Lower lobe of right lung (tissue), 2 donors: ENCODE measurements at places on chromosomes 6 and 20.
A peak's percentile ranks its signal among the peaks of the same experiment; 100 is the strongest.

GRCh38 chr20:42083280-42083679, 465.1 kb upstream of the CHD6 start:
- no peaks in the 10 kb centered on the region for H3K27me3 ChIP-seq
- H3K36me3 ChIP-seq, result no peaks in the 10 kb centered on the region
- DNase-seq, result no peak
- H3K27ac ChIP-seq, result no peak overlapping the region
- no peak overlapping the region for H3K4me3 ChIP-seq
- no peaks in the 10 kb centered on the region for H3K4me1 ChIP-seq

DNA sequence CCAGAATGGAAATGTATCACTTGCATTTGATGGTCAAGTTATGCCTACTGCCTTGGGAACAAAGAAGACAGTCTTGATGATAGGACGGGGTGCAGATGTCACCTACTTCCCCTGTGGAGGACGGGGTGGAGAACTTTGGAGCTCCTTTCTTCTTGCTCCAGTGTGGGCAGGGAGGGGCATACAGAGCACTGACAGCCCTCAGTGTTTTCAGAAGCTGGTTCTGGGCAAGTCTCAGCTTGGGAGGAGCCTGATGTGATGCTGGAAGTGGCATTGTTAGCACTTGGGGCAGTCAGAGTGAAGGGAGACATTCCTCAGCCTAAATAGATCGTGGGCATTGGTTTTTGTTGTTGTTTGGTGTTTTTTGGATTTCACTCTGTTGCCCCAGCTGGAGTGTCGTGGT, 59.7 kb downstream of the SYNJ2 start:
- no peaks in the 10 kb centered on the region for H3K27me3 ChIP-seq
- no peak overlapping the region for H3K27ac ChIP-seq
- no peaks in the 10 kb centered on the region for H3K36me3 ChIP-seq
- DNase-seq, result peak; percentile 2
- H3K4me3 ChIP-seq, result no peak overlapping the region

GRCh38 chr6:161458201-161458951, 184.5 kb upstream of the AGPAT4 start:
- no peak overlapping the region for H3K4me3 ChIP-seq
- DNase-seq, result no peak
- H3K36me3 ChIP-seq, result no peaks in the 10 kb centered on the region
- no peaks in the 10 kb centered on the region for H3K27me3 ChIP-seq
- no peak overlapping the region for H3K27ac ChIP-seq
- no peaks in the 10 kb centered on the region for H3K4me1 ChIP-seq

GRCh38 chr6:137518386-137518983, 24.3 kb upstream of the OLIG3 start:
- peaks cover 59% of the 10 kb centered on the region for H3K27me3 ChIP-seq
- no peak overlapping the region for H3K4me3 ChIP-seq
- no peaks in the 10 kb centered on the region for H3K4me1 ChIP-seq
- DNase-seq, result no peak

- DNase-seq, result no peak
- H3K27ac ChIP-seq, result no peak overlapping the region
- H3K27me3 ChIP-seq, result no peaks in the 10 kb centered on the region
- H3K36me3 ChIP-seq, result no peaks in the 10 kb centered on the region
- no peaks in the 10 kb centered on the region for H3K4me1 ChIP-seq
Measured at GRCh38 chr6:168599118-168599494, 158.1 kb downstream of the SMOC2 start.

- H3K4me1 ChIP-seq, result no peaks in the 10 kb centered on the region
- no peaks in the 10 kb centered on the region for H3K27me3 ChIP-seq
- H3K36me3 ChIP-seq, result no peaks in the 10 kb centered on the region
- DNase-seq, result no peak
- no peak overlapping the region for H3K27ac ChIP-seq
Measured at GRCh38 chr20:57214427-57214826, 52.0 kb downstream of the BMP7 start.

DNA sequence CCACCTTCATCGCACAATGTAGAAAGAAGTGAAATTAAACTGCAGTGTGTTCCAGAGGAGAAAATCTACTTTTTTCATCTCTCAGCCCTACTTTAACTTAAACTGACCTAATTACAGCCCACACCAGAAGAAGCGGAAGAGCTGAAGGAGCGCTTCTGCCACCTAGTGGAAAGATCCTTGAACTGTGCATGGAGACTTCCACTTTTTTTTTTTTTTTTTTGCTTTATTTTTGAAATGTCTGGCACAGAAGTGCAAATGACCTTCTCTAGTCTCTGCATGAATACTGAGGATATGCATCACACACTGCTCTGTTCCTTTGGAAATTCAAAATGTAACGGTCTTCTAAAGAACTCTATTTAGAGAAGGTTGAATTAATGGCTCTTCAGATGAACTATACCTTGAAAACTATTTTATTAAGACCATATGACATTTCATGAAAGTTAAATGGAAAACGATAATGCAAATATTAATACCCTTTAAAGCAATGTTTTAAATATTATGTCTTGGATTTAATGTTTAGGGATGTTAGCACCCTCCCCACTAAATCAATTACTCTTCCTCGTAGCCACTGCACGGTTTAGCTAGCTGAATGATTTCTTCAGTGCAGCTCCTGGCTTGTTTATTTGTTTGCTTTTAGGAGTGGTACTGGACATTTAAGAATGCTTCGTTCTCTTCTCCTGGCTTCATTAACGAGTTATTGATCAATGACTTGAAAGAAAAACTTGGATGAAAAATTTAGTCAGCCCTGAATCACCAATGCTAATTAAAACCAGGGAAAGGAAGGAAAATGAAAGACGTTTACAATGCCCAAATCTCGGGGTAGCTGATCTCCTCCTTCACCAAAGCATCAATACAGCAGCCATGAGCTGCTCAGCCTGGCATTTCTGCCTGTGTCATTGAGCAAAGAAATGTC, 569.6 kb upstream of the GJE1 start:
- DNase-seq, result no peak
- H3K4me3 ChIP-seq, result peak overlapping the region; percentile 39
- H3K4me1 ChIP-seq, result peaks cover 7% of the 10 kb centered on the region
- no peaks in the 10 kb centered on the region for H3K27me3 ChIP-seq

- H3K4me3 ChIP-seq, result no peak overlapping the region
- DNase-seq, result no peak
- no peaks in the 10 kb centered on the region for H3K36me3 ChIP-seq
- H3K27me3 ChIP-seq, result no peaks in the 10 kb centered on the region
- H3K4me1 ChIP-seq, result peaks cover 12% of the 10 kb centered on the region
- H3K27ac ChIP-seq, result no peak overlapping the region
Measured at GRCh38 chr6:12891595-12891994, 175.0 kb downstream of the PHACTR1 start.

- H3K4me1 ChIP-seq, result peaks cover 13% of the 10 kb centered on the region
- no peak overlapping the region for H3K4me3 ChIP-seq
- H3K27me3 ChIP-seq, result no peaks in the 10 kb centered on the region
- H3K36me3 ChIP-seq, result peaks cover 13% of the 10 kb centered on the region
- no peak overlapping the region for H3K27ac ChIP-seq
Measured at GRCh38 chr20:3758566-3758965, 9.0 kb downstream of the ADISSP start.

- DNase-seq, result no peak
- no peak overlapping the region for H3K27ac ChIP-seq
- H3K4me1 ChIP-seq, result no peaks in the 10 kb centered on the region
- no peaks in the 10 kb centered on the region for H3K27me3 ChIP-seq
- no peaks in the 10 kb centered on the region for H3K36me3 ChIP-seq
Measured at GRCh38 chr20:15528391-15529111, 1044.7 kb downstream of the KIF16B start.

GRCh38 chr6:72631480-72631879, 9.6 kb downstream of the KCNQ5 start:
- H3K4me3 ChIP-seq, result no peak overlapping the region
- no peaks in the 10 kb centered on the region for H3K4me1 ChIP-seq
- no peaks in the 10 kb centered on the region for H3K36me3 ChIP-seq
- no peaks in the 10 kb centered on the region for H3K27me3 ChIP-seq
- no peak overlapping the region for H3K27ac ChIP-seq

DNA sequence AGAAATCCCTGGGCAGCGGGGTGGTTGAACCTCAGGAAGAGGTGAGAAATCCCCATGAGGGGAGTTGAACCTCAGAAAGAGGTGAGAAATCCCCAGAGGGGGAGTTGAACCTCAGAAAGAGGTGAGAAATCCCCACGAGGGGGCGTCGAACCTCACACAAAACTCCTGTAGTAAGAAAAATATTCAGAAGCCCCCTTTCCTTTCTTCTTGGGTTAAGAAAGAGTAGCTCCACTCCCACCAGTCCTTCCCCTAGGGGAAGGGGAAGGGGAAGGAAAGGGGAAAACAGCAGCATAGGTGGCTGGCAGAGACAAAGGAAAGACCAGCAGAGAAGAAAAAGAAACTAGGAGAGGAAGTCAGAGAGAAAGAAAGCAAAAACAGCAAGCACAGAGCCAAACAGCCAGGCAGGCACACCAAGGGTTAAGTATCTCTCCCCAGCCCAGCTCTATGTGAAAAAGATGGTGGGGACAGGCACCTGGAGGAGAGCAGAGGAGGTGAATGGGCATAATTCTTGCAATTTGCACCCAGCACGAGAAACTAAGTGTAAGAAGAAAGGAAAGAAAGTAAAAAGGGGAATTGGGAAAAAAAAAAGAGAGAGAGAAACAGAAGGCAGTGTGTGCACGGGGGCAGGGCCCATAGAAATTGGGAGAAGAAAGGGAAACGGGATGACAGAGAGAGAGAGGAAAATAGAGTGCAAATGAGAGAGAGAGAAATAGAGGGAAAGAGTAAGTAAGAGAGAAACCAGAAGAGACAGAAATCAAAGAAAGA, 88.2 kb downstream of the PLG start:
- H3K27me3 ChIP-seq, result no peaks in the 10 kb centered on the region
- H3K4me3 ChIP-seq, result no peak overlapping the region
- no peaks in the 10 kb centered on the region for H3K4me1 ChIP-seq
- H3K27ac ChIP-seq, result no peak overlapping the region

DNA sequence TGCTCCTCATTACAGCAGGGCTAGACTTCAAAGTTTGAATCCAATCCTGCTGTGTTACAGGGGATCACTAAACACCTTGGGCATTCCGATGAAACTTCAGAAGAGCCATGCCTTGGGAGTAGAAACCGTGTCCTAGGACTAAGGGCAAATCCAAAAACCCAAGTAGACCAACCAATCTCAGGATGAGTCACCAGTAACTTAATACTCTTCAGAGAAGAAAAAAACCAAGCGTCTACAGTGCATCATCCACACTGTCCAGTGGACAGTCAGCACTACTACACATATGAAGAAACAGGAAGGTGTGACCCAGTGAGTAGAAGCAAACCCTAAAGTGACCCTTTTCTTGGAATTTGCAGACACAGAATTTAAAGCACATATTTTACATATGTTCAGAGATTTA, 39.5 kb upstream of the VAPB start:
- no peaks in the 10 kb centered on the region for H3K4me1 ChIP-seq
- no peaks in the 10 kb centered on the region for H3K27me3 ChIP-seq
- H3K36me3 ChIP-seq, result peaks cover 49% of the 10 kb centered on the region
- no peak for DNase-seq
- no peak overlapping the region for H3K27ac ChIP-seq
- H3K4me3 ChIP-seq, result no peak overlapping the region

DNA sequence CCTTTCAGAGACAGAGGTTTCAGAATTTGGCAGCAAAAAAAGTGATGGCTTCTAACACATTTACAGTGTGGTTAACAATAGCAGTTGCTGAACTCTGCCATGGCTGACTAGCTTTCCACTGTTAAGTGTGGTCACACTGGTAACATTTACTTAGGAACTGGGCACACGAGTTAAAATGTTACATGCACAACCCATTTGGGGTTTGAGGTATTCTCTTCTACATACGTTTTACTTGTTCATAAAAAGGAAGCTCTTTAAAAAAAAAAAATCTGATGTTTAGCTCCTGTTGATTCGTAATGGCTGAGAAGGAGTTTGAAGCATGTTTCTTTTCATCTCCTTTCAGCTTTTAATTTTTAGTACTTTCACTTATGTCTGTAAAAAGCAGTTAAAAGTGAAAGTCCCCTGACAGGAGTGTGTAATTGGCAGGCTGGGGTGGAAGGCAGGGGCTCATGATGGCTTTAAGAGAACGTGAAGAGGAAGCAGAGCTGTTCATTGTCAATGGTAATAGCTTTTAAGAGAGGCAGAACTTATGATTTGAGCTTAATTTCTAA, 245.9 kb downstream of the FARS2 start:
- H3K4me1 ChIP-seq, result no peaks in the 10 kb centered on the region
- no peak for DNase-seq
- no peak overlapping the region for H3K27ac ChIP-seq
- no peaks in the 10 kb centered on the region for H3K36me3 ChIP-seq
- H3K27me3 ChIP-seq, result no peaks in the 10 kb centered on the region

GRCh38 chr6:161394437-161394836, 120.6 kb upstream of the AGPAT4 start:
- H3K4me3 ChIP-seq, result no peak overlapping the region
- H3K4me1 ChIP-seq, result no peaks in the 10 kb centered on the region
- H3K36me3 ChIP-seq, result no peaks in the 10 kb centered on the region
- H3K27me3 ChIP-seq, result no peaks in the 10 kb centered on the region

GRCh38 chr6:149081281-149081680, 236.2 kb upstream of the TAB2 start:
- H3K4me1 ChIP-seq, result peaks cover 19% of the 10 kb centered on the region
- peak overlapping the region; percentile 2 for H3K27ac ChIP-seq
- no peaks in the 10 kb centered on the region for H3K36me3 ChIP-seq
- no peaks in the 10 kb centered on the region for H3K27me3 ChIP-seq
- no peak overlapping the region for H3K4me3 ChIP-seq

DNA sequence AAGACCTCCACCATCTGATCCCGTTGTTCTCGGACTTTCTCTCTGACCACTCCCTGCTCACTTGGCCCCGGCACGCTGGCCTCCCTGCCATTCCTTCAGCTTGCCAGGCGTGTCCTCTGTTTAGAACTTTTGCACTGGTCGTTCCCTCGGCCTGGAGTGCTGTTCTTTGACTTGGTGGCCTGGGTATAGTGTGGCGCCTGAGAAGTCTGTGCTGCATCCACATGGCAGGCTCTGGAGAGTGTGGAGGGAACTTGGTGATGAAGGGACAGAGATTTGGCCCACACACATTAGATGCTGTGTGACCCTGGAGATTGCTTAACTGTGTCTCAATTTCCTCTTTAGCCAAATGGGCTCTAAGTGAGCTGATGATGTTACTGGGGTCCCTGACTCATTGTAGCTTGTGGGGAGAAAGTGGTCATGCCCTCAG, 13.0 kb upstream of the TGM2 start:
- no peaks in the 10 kb centered on the region for H3K27me3 ChIP-seq
- no peaks in the 10 kb centered on the region for H3K36me3 ChIP-seq
- no peak overlapping the region for H3K27ac ChIP-seq
- H3K4me1 ChIP-seq, result peaks cover 10% of the 10 kb centered on the region
- H3K4me3 ChIP-seq, result no peak overlapping the region

GRCh38 chr6:37987018-37987417, 167.5 kb downstream of the ZFAND3 start:
- no peak overlapping the region for H3K27ac ChIP-seq
- no peaks in the 10 kb centered on the region for H3K27me3 ChIP-seq
- DNase-seq, result no peak

DNA sequence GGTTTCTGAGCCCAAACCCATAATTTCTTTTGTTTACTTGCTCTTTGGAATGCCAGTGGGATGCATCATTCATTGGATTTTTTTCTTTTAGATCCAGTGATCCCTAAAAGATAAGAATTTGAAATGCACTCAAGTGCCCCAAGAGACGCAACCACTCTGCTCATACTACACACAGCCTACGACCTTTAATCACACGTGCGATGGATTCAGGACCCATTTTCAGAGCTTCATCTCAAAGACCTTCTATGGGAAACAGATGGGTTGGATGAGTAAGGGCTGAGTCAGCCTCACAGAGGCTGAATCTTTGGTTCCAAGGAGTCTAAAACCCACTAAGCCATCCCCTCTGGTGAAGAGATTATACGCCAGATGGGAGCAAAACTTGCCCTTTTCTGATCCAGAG, 265.5 kb upstream of the EXOC2 start:
- H3K4me1 ChIP-seq, result no peaks in the 10 kb centered on the region
- no peak overlapping the region for H3K27ac ChIP-seq
- no peak overlapping the region for H3K4me3 ChIP-seq
- DNase-seq, result no peak
- peaks cover 9% of the 10 kb centered on the region for H3K27me3 ChIP-seq
- H3K36me3 ChIP-seq, result no peaks in the 10 kb centered on the region
